ENCODE measurements at places on chromosomes 1 and 21. TPM values are rescaled to one million over a fixed set of nuclear protein-coding genes. Genes with fewer than 3 reads are reported as not detected.

- no peak for DNase-seq
Measured at GRCh38 chr21:25567472-25567871, 39.8 kb downstream of the MRPL39 start.

DNA sequence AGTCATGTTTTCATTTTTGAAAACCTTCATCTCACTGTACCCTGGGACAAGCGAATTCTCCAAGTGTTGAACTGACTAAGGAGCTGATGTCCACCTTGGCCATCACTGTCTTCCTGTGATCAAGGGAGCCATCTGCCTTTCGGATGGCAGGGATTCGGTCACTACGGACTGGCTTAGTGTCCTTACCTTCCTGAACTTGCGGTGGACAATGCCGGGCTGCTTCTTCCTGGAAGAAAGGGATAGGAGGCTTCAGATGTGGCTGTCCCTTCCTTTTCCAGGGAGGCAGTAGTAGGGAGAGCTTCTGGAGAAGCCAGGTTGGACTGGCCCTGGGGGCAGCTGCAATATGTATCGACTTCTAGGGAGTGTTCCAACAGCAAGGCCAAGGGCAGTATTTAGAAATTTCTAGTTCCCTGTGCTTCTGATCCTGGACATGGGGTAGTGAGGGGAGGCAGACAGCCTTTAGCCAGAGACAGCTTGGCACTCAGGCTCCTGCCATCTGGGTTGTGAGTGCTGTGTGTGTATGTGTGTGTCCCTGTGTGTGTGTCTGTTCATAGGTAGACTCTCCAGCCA, 114.6 kb downstream of the IER5 start:
- DNase-seq: no peak

DNA sequence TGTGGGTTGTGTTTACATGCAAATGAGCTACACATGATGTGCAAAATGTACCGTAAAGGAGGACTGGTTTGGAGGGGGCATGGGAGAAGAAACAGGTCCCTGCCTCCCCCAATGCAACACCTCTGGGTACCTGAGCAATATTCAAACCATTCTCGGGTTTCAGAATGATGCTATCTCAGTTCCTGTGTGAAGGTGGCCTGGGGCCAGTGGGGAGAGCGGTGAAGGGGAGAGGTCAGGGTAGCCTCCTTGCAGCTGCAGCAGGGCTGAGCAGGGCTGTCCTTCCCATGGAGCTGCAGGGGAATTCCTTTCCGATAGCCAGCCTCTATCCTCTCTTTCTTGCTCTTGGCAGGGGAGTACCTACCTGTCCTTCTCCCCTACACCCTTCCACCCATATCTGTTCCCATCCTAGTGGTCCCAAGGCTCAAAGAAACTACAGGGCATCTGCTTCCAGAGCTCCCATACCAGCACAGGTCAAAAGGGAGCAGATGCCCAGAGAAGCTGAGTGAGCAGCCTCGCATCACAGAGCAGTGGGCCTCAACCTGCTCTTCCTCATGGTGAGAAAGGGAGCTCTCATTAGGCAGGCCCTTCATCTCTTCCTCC, 11.9 kb downstream of the MEF2D start:
- DNase-seq: no peak

The CA14 gene
- not detected for total RNA-seq

GRCh38 chr1:179094818-179095217, 12.9 kb downstream of the TOR3A start:
- peak; percentile 23 for DNase-seq

The GON4L gene
- 34.2 TPM for total RNA-seq

The VSIG8 gene
- not detected for total RNA-seq

DNA sequence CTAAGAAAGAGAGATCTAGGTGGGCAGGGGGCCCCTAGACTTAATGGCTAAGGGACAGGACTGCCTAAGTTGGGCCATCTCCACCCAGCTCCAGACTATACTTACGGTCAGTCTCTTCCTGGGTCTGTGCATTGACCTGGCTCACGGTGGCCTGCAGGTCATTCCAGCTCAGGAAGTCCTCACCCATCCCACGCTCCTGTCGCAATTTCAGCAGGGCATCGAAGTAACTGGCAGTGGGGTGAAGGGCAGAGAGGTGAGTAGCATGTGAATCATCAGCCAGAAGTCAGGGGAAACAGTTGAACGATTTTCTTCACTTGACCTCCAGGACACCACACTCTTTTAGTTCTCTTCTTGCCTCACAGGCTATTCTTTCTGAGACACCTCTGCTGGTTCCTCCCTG, 20.5 kb downstream of the IQGAP3 start:
- DNase-seq: no peak

DNA sequence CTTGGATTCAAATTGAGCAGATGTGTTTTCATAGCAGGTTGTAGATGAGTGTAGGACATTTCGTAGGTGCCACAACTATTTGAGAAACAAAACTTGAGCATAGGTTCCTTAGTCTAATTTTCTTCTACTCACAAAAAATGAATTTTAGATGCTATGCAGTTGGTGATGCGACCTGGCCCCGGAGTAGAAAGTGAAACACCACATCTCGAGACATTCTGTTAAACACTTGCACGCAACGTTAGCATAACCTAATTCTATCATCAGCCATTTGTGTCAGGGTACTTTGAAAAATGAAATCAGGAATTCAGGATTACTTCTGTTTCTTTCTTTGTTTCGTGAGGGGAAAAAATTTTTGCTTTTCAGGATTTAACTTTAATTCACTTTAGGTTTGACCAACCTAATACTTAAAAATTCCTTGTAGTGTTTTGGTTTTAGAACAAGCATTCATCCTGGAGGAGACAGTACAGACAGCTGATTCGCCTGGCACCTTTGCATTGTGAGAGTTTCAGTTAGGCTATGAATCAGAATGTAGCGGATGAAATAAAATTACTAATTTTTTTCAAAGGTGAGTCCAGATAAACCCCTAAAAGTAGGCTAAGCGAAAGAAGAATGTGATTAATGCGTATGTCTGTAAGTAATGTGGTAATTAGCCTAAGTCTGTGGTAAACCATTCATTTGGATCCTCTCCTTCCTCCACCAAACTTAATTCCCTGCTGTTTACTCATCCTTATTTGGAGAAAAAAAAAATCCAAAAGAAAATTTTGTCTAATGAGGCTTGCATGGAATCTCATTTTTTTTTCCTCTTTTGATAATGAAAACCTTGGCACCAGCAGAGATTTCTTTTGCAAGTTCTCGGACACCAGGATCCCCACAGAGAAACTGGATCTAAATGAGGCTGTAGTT, 44.9 kb downstream of the MAP3K21 start:
- no peak for DNase-seq

DNA sequence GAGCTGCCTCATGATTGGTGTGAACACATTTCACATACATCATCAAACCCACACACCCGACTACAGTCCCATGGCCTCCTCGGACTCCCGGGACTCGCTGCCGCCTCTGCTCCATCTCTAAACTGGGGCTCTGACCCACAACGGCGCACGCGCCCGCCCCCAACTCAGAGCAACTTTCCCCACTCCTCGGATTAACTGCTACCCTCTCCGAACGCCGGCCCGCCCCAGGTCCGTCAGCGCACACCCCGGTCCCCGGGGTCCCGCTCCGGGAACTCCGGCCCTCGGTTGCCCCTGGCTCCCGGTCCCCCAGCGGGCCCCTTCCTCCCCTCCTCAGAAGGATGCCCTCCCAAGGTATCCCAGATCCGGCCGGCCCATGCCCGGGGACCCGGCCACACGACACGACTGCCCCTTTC, 740 bp downstream of the DSTYK start:
- no peak for DNase-seq

DNA sequence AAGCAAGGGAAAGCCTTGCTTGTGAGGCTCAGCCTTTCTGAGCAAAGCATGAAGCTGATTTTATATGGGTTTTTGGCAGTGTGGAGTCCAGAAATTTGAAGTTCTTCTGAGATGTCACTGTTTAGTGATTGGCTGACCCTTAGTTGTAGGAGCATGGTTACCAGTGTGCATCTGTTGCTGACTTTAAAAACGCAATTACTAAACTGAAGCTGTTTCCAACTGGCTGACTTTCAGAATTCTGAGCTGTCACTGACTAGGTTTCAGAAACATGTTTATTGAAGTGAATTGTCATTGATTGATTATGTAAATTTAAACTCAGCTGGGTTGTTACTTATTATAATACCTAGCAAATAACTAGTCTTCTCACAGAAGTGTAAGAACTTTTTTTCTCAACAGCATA, 89.4 kb downstream of the PDE4B start:
- DNase-seq: no peak

DNA sequence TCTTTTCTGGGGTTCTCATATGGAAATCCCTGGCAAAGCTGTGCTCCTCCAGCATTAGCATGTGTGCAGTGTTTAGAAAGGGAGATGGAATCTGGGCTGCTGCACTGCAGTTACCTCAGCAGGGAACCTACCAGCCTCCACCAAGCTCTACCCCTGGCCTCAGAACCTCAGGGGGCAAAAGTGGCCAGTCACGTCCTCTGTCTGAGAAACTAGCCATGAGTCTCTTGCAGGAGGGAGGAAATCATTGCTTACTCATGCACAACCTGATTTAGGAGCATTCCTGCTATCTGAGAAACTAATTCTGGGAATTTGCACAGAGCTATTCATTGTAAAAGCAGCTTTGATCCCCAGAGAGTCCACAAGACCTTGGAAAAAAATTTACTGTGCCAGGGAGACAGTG, 80.6 kb upstream of the IPO9 start:
- DNase-seq: peak; percentile 68

DNA sequence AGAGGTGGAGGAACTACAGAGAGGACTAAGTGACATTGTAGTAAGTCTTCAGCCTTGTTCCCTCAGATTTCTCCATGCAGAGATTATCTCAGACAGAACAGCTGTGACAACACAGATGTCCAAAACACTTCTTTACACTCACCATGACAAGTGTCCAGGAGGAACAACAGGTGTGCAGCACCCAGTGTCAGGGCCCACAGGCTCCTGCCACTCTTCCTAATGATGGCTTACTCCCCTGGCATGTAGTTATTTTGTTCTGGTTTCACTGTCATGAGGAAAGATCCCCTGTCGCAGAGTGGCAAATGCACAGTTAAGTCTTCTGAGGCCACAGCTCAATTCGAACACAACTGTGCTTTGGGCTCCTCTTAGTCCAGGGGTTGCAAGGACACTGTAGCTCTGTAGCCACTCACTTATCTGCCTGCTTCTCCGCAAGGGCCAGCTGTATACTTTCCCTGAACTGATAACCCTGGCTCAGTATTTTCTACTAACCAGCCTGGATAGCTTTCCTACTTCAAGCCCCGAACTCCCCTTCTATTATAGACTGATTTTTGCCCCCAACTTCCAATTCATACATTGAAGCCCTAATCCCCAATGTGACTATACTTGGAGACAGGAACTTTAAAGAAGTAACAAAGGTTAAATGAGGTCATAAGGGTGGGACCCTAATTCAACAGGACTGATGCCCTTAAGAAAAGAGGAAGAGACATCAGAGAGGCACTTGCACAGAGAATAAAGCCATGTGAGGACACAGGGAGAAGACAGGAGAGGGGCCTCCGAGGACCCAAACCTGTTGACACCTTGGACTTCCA, 11.1 kb downstream of the PDZK1 start:
- no peak for DNase-seq

DNA sequence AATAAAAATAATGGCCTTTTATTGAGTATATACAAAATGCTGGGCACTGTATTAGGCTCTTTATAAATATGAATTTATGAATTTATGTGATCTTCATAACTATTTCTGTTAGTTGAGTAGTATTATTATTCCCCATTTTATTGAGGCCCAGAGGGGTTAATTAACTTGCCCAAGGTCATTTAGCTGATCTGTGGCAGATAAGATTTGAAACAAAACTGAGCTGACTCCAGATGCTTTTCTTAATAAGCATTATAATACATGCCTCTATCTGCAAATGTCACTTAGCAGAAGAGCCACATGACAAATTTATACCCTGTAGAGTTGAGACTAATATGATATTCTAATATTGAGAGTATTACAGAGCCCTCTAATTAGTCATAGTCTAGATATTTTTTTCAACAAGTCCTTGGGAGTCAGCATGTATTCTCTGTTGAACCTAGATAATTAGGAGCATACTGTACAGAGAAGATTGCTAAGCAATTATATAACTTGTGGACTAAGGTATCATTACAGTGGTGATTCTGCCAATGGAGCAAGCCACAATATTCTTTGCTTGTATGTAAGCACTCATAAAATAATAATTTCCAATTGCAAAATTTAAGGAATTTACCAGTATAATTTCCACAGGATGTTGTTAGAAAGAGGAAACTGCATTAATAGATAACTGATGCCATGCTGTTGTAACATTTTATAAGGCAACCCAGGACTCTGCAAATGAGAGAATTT, 112.0 kb downstream of the LRRC40 start:
- no peak for DNase-seq

DNA sequence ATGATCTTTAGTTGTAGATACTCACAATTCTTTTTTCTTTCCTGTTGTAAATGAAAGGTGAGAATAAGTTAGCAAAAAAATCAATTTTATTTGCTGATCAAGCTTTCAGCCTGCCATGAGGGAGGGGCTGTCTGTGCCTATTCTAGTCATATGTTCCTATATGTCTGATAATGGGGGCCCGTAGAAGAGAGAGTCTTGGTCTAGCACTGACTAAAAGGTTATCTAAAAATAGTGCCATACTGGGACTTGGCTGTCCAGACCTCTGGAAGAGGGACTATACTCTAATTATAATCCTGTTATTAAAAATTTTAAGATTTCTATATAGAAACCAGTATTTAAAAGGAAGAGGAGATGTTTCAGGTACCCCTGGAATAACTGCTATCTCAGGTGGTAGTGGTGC, 18.6 kb downstream of the GNAI3 start:
- no peak for DNase-seq

DNA sequence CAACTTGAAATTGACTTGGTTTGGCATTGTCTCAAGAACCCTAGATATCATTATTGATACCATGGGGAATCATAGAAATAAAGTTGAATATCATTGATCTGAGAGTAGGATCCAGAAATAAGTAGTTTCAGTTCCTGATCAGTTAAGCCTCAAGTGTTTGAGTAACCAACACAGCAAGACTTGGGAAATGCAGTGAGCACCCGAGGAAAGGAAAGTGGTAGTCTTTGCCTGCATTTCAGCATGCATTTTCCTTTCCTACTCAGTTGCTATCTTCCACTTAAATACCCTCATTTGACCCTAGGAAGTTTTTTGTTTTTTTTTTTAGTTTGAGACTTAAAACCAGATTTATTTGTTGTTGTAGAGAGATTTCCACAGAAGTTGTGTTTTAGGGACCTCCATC, 18.9 kb downstream of the CLEC20A start:
- DNase-seq: no peak

DNA sequence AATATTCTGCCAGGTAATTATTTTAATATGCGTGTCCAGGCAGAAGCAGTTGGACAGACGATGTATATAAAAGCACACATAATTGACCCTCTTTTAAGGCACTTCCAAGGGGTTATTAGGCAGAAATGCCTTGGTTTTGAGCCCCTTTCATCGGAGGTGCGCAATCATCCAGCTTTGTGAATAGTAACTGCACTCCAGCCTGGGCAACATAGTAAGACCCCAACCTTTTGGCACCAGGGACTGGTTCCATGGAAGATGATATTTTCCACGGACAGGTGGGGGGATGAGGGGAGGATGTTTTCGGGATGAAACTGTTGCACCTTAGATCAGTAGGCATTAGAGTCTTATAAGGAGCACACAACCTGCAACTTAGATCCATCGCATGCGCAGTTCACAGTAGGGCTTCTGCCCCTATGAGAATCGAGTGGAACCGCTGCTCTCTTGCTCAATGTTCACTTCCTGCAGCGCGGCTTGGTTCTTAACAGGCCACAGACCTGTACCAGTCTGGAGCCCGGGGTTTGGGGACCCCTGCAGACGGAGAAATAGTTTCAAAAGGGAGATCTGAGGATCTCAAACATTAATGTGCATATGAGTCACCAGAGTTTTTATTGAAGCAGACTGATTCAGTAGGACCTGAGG, 1.8 kb upstream of the MCOLN2 start:
- no peak for DNase-seq
